ENCODE measurements at places on chromosomes 7 and 10. TPM values are rescaled to one million over a fixed set of nuclear protein-coding genes. Genes with fewer than 3 reads are reported as not detected.

DNA sequence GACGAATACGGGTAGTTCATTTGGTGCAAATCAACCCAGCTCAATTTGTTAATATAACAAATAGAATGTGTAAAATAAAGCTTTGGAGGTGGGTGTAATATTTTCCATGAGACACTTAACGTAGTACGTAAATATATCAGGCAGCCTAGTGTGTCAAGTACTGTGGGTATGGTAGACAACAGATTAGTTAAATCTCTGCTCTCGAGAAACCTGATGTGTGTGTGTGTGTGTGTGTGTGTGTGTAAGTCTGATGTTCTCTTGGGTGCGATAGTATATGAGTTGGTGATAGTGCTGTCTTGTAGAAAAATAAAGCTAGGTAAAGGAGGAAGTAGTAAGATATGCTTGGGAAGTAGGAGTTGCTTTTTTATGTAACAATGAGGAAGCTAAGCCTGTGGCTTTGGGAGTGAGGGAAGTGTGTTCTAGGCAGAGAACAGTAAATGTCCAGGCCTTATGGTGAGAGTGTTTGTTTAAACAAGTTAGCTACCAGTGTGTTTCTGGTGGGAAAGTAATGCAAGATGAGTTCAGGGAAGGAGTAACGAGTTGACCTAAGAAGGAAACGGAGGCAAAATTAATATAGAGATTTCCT is 26.1 kb downstream of the WAC start:
- H3K4me3 ChIP-seq: no peak overlapping the region
- H3K4me1 ChIP-seq: peaks cover 52% of the 10 kb centered on the region
- H3K27ac ChIP-seq: peak overlapping the region; percentile 37
- H3K27me3 ChIP-seq: no peaks in the 10 kb centered on the region
- DNase-seq: peak; percentile 30

DNA sequence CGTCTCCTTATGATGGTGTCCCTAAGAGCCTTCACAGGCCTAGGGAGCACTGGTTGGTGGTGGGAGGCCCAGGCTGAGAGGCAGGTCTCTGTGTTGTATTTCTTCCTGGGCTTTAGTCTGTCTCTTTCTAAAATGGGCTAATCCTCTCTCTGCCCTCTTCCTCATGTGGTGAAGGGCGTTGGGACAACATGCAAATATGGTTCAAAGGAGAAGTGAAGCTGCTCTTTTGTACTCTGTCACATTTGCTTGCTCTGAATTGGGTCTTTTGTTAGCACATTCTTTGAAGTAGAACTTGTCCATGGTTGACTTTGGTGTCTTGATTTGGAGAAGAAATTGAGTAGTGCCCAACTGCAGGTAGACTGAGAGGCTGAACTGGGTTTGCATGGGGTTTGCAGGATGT is 814 bp downstream of the HK1 start:
- peaks cover 7% of the 10 kb centered on the region for H3K4me1 ChIP-seq
- H3K27me3 ChIP-seq: no peaks in the 10 kb centered on the region
- no peaks in the 10 kb centered on the region for H3K36me3 ChIP-seq

- DNase-seq: no peak
- no peak overlapping the region for H3K4me3 ChIP-seq
- H3K4me1 ChIP-seq: no peaks in the 10 kb centered on the region
- peaks cover 11% of the 10 kb centered on the region for H3K36me3 ChIP-seq
Measured at GRCh38 chr10:11279314-11279713, 261.6 kb downstream of the CELF2 start.

DNA sequence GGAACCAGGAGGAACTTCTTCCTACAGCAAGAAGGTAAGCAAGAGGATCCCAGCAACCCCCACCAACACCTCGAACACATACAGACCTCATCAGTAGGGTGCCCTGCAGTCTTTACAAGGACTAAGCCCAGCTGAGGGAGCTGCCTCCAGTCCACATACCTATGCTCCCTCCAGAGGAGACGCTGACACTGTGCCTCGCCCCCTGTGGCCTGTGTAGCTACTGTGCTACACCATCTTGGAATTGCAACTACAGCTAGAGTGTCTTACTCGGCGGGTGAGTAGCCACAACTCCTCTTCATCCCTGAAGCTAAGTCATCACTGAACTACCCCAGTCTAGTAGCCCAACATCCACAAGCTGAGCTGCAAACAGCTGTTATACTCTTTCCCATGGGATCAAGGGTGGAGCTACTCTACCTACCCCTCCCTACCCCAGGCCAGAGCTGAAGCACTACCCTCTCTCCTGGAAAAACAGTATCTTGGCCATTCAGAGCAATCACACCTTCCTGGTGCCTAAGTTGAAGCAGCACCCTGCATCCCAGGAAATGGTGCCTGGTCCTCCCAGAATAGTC is 42.2 kb upstream of the CAMK2B start:
- no peaks in the 10 kb centered on the region for H3K27me3 ChIP-seq
- H3K36me3 ChIP-seq: no peaks in the 10 kb centered on the region
- no peak overlapping the region for H3K4me3 ChIP-seq
- no peak for DNase-seq
- no peak overlapping the region for H3K27ac ChIP-seq

DNA sequence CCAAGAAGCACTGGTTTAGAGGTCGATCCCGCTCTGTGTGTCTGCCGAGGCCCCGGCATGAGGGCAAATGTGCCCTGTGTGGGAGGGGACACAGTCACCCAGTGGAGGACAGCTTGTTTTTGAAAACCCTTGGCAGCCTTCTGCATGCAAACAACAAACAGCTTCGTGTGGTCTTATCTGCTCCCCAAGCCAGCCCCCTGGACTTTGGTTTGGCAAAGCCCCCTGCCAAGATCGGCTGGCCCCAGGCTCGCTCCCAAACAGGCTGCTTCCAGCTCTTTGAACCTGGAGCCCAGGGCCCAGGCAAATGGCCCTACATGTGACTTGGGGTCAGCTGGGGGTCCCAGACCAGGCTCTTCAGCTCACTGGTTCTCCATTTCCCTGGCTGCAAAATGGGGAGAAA is 2.9 kb downstream of the ELN start:
- H3K27ac ChIP-seq: peak overlapping the region; percentile 67
- H3K4me1 ChIP-seq: peaks cover 48% of the 10 kb centered on the region
- DNase-seq: no peak
- H3K36me3 ChIP-seq: no peaks in the 10 kb centered on the region

DNA sequence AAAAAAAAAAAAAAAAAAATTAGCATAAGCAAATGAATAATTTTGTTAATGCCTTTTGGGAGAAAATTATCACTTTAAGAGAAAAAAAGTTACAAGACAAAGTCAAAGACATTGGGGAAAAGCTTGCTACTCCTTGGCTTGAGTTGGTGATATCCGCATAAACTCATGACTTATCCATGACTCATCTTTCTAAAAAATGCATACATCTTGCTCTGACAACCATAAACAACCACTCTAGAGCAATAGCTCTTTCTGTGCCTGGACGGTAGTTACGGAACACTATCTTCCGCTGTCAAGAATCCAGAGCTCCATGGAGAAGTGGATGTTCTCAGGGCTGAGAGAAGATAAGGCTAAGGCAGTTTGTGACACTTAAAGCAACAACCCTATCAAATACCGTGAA is 281.1 kb upstream of the PFKP start:
- H3K36me3 ChIP-seq: no peaks in the 10 kb centered on the region
- no peak overlapping the region for H3K4me3 ChIP-seq
- no peaks in the 10 kb centered on the region for H3K4me1 ChIP-seq
- no peaks in the 10 kb centered on the region for H3K27me3 ChIP-seq

DNA sequence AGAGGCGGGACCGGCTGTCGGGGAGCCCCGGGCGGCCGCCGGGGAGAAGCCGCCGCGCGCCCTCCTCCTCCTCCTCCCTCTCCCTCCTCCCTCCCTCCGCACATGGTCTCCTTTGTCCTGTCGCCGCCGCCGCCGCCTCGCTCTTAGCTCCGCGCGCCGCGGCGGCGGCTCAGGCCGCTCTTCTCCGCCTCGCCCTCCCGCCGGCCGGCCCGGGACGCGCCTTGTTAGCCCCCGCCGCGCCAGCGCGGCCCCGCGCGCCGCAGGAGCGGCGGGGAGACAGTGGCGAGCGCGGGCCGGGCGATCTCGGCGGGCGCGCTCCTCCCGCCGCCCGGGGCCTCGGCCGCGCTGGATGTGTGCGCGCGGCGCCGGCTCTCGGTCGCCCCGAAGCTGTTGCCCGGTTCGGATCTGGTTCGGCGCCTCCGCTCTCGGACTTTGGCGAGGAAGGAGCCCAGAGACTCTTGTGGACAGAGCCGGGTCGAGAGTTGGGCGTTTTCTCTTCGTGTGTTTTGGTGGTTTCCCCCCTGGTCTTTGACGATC is 437.4 kb upstream of the GALNT17 start:
- H3K27ac ChIP-seq: peak overlapping the region; percentile 74
- H3K4me1 ChIP-seq: peaks cover 5% of the 10 kb centered on the region

DNA sequence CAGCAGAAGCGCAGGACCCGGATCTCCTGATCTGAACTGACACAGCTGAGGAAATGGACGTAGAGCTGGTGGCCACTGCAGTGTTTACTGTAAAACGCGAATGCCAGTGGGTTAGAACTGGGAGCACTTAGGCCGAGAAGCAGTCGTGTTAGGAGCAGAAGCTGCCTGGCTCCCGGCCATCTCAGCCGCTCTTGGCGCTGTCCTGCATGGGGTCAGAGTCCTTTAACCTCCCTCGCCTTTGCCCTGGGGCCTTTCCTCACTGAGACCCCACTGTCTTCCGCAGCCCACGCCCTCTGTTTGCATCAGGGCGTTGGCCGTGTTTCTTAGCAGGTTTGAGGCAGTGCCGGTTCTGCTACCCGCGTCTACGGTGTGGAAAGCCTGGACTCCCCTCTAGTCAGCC is 24.6 kb downstream of the DYNC2I1 start:
- H3K4me1 ChIP-seq: no peaks in the 10 kb centered on the region
- no peak overlapping the region for H3K27ac ChIP-seq
- no peak overlapping the region for H3K4me3 ChIP-seq
- H3K36me3 ChIP-seq: peaks cover 26% of the 10 kb centered on the region
- no peak for DNase-seq

- H3K4me1 ChIP-seq: no peaks in the 10 kb centered on the region
- no peaks in the 10 kb centered on the region for H3K27me3 ChIP-seq
- H3K36me3 ChIP-seq: peaks cover 29% of the 10 kb centered on the region
- DNase-seq: no peak
Measured at GRCh38 chr10:32268788-32269187, 78.2 kb downstream of the EPC1 start.

DNA sequence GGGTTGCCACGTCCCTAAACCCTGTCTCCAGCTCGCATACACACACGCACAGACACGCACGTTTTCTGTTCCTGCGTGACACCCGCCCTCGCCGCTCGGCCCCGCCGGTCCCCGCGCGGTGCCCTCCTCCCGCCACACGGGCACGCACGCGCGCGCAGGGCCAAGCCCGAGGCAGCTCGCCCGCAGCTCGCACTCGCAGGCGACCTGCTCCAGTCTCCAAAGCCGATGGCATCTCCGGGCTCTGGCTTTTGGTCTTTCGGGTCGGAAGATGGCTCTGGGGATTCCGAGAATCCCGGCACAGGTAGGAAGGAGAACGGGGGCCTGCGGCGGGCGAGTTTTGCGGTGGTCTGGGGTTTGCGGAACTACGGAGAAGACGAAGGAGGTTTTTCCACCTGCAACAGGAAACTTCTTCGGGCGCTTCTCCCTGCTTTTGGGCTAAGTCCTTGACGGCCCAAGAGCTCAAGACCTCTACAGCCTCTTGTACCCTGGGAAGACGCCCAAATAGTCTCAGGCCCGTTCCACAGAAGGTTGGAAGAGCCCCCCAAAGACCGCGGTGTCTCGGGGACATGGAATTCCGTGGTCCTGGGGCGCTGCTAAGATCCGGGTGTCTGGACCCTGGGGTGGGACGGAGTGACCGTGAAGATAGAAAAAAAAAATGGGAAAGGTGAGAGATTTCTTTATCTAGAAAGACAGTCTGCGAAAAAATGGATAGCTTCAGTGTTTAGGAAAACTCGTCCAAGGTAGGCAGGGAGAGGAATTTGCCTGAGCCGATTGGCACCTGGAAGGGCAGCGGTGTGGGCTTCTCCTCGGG is at the start of gene GAD2:
Gene GAD2 (plus strand): TSS at position 190 of the 811 bp plus-strand sequence. CDS start 36 bp downstream, at position 226.
- peak; percentile 73 for DNase-seq
- H3K4me1 ChIP-seq: peaks cover 4% of the 10 kb centered on the region
- no peak within 1 kb of the TSS for H3K4me3 ChIP-seq

The GDF2 gene
- total RNA-seq: not detected

The INMT gene
- 447 TPM for total RNA-seq

The CPA1 gene
- total RNA-seq: 21.8 TPM

The GATAD1 gene
- total RNA-seq: 49.2 TPM

All from upper lobe of left lung (tissue), 6 donors.